ENCODE measurements at places on chromosomes 7 and 10.

DNA sequence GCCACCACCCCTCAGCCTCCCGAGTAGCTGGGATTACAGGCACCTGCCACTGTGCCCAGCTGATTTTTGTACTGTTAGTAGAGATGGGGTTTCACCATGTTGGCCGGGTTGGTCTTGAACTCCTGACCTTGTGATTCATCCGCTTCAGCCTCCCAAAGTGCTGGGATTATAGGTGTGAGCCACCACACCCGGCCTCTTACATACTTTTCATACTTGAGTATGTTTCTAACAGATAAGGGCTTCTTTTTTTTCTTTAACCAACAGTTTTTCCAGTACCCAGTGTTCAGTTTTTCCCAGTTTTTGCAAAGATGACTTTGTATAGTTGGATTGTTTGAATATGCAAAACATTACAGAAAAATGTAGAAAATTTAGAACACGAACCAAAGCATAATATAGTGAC is 7.7 kb downstream of the EIF4H start:
- no peak for DNase-seq

DNA sequence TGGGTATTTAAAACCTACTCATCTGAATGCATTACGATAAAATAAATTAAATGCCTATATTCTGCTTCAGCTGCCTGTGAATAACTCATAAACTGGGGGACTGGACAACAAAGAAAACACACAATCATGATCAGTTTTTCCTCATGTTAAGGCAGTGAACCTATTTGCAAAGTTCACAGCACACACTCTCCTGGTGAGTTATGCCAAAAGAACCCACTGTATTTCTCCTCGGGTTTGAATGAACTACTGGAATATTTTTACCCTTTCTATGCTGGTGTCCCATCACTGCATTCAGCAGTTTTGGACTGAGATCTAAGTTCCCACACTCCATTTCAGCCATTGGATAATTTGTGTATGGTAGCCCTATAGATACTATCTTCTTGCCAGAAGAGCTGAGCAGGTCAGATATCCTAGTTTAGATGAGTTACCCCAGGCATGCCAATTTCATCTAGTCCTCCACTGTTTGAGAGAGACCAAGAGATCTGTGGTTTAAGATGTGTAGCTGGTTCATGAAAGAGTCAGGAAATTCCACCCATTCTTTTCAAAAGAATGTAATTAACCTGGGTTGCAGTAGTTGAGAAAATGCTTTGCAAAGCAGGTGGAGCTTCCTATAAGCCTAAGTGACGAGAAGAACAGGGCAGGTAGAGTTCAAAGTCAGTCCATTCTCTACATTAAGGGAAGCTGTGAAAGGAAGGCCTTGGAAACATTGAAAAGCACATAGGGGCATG is 101.7 kb downstream of the PLXDC2 start:
- DNase-seq, result no peak

- DNase-seq, result no peak
Measured at GRCh38 chr10:32232378-32232777, 114.6 kb downstream of the EPC1 start.

DNA sequence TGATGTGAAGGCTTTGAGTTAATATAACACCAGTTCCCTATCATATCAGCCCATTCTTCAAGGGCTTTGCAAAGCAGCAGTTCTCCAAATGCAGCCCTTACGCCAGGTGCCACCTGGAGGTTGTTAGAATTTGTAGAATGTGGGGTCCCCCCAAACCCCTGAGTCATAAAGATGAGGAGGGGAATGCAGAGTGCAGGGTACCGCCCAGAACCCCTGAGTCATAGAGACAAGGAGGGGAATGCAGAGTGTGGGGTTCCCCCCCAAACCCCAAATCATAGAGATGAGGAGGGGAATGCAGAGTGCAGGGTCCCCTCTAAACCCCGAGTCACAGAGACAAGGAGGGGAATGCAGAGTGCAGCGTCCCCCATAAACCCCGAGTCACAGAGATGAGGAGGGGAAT is 605.8 kb downstream of the PTPRN2 start:
- DNase-seq, result no peak

- no peak for DNase-seq
Measured at GRCh38 chr7:74494076-74494548, 40.4 kb downstream of the GTF2IRD1 start.

DNA sequence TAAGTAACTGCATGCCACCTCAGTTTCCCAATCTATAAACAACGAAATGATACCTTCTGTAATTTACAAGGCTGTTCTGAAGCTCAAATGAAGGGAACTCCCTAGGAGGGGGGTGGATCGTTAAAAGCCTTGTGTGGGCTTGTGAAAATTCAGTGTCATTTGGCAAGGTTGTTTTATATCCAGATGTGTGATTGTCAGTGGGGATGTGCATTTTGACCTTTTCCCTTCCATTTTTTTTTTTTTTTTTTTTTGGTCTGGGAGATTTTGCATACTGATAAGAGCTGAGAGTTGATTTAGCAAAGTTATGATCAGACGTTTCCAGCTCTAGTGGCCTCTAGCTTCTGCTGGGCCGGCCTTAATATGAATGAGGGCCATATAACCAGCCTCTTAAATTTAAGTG is 22.8 kb downstream of the CREB5 start:
- no peak for DNase-seq

DNA sequence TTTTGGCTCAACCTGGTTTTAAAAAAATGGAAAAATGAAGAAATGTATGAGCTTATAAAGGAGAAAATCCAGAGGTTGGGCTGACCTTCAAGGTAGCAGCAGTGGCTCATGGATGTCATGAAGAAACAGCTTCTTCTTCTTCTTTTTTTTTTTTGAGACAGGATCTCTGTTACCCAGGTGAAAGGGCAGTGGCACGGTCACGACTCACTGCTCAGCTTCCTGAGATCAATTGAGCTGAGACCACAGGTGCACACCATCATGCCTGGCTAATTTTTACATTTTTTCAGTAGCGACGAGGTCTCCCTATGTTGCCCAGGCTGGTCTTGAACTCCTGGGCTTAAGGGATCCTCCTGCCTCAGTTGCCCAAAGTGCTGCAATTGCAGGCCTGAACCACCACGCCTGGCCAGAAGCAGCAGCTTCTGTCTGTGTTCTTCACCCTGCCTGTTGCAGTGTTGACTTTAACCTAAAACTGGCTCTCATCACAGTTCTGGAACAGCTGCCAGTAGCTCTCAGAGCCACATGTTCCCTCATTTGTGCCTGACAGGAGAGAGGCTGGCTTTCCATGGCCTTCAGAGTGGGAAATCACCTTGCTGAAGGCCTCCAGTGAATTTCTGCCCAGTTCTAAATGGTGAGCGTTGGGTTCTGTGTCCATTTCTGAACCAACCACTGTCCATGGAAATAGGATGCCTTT is 117.7 kb downstream of the PFKFB3 start:
- DNase-seq, result no peak

GRCh38 chr7:44920119-44920518 is 34.8 kb upstream of the PURB start:
- DNase-seq, result no peak

GRCh38 chr10:47178537-47179290 is 121.3 kb upstream of the GDF10 start:
- no peak for DNase-seq

DNA sequence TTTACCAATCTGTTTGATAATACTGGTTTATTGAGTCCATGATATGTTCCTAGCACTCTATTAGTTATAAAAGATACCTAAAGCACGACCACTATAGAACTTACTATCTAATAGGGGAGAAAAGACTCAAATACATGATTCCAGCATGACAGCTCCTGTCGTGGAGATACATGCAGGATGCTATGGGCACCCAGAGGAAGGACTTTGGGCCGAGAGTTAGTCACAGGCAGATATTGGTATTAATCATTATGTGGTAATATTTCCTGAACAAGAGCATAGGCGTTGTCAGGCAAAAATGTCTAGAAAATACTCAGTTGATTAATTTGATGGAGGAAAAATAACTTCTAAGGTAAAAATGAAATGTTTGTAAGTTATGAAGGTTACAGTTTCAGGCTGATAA is 31.8 kb downstream of the CNNM2 start:
- DNase-seq, result no peak

DNA sequence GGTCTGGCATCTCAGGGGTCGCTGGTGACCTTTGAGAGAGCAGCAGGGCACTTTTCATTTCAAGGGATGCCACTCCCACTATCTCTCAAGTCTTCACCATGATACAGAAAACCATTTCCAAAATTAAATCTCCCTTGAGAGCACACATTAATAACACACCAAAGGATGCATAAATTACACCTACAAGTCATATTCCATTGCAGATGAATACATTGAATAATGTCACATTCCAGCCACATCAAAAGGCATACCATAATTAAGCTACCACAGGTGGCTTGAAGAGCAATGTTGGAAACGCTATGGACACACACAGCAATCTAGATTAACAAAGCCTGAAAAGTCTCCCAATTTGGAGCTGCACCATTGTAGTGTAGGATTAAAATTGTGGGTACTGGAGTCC is 353.3 kb upstream of the ZMIZ1 start:
- DNase-seq, result no peak

GRCh38 chr10:23055424-23056185 is 39.8 kb upstream of the MSRB2 start:
- DNase-seq, result no peak

- DNase-seq, result no peak
Measured at GRCh38 chr10:76229341-76229740, 797.9 kb downstream of the LRMDA start.

All from T-helper 17 cell (primary cell).